ENCODE measurements at places on chromosomes 16 and 17.

GRCh38 chr17:77352441-77352840 is 211.7 kb downstream of the SEC14L1 start:
- no peak for DNase-seq

GRCh38 chr17:33753452-33753851 is 460.4 kb upstream of the ASIC2 start:
- no peak for DNase-seq

GRCh38 chr17:80838311-80839025 is 153.2 kb upstream of the CHMP6 start:
- DNase-seq: no peak

DNA sequence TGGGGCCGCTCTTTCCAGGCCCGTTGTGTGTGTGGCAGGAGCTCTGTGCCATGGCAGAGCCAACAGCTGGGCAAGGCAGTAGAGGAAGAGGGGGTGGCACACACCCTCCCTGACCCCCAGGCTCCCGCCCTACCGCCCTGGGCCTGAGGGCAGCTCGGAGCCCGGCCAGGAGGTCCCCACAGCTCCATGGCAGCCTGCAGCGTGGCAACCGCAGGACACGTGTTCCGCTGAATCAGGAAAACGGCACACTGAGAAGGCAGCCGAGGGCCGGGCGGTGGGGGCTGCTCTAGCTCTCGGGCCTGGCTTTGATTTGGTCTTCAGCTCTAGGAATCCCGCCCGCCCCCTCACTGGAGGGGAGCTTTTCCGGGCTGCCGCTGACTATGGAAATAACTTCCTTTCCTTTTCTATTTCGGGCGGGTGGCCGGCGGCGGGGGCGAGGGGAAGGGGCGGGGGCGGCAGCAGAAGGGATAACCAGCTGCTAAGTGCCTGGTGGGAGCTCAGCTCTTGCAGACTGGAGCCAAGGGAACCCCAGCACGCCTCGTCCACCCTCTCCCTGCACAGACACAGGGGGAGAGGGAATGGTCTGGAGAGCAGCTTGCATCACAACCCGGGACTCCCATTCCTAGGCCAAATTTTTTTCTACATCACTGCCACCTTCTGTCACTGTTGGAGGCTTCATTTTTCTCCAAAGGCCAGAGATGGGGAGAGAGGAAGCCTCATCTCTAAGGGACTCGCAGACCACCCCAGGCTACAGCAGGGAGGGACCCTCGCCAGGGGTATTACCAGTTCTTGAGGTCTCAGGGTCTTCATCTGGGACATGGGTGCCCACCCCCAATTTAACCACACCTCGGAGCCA is 24.8 kb upstream of the MRPS23 start:
- peak; percentile 94 for DNase-seq

DNA sequence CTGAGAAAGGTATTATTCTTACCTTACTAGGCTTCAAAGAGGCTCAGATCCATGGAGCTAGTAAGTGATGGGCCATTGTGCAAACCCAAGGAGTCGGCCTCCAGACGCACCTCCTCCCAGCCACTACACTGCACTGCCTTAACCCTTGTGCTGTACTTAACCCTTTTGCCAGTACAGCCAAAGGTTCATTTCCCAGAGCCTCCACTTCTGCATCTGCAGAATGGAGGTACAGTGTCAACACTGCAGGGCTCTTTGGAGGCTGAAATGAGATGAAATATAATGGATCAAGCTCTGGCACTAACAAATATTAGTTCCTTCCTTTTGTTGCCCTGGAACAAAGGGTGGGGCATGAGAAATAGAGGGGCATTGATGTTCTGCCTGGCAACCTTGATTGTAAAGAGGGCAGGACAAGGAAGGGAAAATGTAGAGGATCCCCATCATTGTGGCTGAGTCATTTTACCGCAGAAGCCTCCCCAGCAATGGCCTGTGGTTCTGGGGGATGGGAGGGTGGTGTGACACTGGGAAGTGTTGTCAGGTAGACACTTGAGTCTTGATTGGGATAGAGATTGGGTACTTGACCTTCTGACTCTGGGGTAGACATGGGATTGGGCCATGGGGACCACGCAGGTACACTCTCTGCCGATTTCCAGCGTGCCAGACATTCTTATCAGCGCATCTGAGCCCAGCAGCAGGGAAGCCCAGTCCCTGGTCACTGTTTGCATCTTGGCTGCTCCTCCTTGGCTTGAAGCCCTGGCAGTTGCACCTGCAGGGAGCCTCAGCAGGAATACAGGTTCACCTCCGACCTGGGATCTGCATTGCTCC is 84.0 kb downstream of the MSI2 start:
- DNase-seq: no peak

- DNase-seq: no peak
Measured at GRCh38 chr17:59327121-59327980, 4.1 kb upstream of the YPEL2 start.

GRCh38 chr17:55496094-55496881 is 15.0 kb downstream of the SMIM36 start:
- peak; percentile 20 for DNase-seq

- DNase-seq: no peak
Measured at GRCh38 chr17:77382356-77382911, 241.7 kb downstream of the SEC14L1 start.

DNA sequence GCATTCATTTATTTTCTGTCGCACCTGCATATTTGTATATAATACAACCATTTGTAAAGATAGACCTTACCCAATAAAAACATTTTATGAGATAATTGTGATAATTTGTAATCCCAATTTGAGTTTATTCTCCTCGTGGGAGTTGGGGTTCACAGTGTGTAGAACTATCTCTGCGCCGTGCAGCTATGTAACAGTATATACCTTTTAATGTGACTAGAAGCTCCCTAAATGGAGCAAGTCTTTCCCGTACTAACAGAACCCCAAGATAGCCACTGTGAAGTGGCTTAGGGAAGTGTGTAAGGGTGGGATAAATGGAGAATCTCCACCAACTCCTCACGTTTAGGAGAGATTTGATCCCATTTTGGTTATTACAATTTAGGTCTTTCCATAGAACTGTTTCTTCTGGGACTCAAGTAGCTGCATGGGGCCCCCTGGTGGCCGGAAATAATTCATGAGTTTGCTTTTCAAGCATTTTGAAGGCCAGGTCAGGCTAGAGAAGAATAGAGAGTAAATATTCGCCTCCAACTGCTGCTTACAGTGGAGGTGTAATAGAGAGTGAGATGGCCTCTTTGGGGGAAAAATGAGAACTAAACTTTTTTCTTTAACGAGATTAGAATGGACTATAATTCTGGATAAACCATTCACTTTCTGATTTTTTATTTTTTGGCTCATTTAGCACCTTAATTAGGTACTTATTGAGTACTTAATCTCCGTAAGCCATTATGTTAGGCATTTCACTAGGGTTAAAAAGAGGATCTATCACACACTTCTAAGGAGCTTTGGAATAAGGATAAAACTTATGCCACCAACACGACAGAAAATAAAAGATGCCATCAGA is 4.5 kb downstream of the TMEM100 start:
- peak; percentile 53 for DNase-seq

DNA sequence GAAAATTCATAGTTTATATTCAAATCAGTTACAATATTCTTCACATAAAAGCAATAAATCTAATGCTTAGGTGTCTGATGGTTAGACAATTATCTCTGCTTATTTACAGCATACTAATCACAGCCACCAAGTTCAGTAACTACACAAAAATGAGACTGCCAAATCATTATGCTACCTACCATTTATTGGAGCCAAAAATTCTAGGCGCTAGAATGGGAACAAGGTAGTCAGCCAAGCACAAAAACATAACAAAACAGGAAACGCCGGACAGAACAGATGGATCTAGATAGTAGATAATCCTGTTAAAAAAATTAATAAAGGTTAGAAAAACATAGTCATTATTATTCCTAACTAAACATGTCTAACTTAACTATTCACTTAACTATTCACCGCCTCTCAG is 3.6 kb downstream of the ARL6IP1 start:
- no peak for DNase-seq
